ENCODE measurements at places on chromosomes 5 and 9. TPM values are rescaled to one million over a fixed set of nuclear protein-coding genes. Genes with fewer than 3 reads are reported as not detected.

DNA sequence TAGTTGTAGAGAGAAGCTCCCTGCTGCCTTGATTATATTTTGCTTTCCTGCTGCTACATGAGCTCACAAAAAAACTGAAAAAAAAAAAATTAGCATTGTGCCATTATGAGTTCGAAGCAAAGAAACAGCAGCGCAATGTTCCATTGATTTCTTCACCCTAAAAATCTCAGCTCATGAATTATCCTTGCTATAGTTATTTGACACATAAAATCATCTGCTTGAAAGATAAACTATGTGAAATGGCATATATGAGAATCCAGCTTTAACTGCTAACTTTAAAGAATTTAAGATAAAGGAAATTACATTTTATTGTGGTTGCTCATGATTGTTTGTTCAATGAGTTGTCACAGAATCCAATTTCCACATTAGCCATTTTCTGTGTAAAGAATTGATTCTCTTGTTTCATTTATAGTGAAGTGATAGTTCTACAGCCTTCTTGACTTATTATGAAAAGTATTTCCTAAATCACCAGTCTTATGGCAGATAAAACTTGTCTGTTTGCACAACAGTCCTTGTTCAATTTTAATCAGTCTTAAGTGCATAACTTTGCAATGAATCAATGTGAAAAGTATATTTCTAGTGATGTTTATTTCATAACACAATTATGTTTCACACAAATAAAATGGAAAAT is 1275.0 kb upstream of the CDH9 start:
- no peaks in the 10 kb centered on the region for H3K27me3 ChIP-seq
- H3K27ac ChIP-seq, result no peak overlapping the region
- H3K36me3 ChIP-seq, result no peaks in the 10 kb centered on the region
- H3K4me3 ChIP-seq, result no peak overlapping the region
- no peak for DNase-seq

Gene TPM2
- total RNA-seq, result 278 TPM

Gene SLC22A5
- total RNA-seq, result 9.9 TPM

Gene LCN15
- total RNA-seq, result 0.76 TPM

DNA sequence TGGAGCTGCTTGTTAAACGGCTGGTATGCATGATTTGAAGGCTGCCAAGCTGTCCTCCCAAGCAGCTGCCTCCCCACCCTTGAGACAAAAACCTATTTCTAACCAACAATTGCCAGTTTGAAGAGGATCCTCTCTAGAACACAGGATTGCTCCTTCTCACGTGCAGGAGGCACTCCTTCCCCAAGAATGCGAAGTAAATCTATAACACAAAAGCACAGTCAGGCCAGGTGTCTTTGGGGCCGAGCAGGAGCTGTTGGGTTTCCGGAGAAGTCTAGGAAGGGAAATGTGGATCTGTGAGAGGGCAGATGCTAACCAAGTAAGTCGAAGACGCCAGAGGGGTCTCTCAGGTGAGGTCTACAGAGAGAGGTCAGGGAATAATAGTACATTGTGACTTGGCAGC is 35.4 kb upstream of the GNPDA1 start:
- no peak overlapping the region for H3K27ac ChIP-seq
- no peaks in the 10 kb centered on the region for H3K27me3 ChIP-seq
- H3K4me3 ChIP-seq, result no peak overlapping the region
- no peaks in the 10 kb centered on the region for H3K36me3 ChIP-seq
- H3K4me1 ChIP-seq, result peaks cover 4% of the 10 kb centered on the region

DNA sequence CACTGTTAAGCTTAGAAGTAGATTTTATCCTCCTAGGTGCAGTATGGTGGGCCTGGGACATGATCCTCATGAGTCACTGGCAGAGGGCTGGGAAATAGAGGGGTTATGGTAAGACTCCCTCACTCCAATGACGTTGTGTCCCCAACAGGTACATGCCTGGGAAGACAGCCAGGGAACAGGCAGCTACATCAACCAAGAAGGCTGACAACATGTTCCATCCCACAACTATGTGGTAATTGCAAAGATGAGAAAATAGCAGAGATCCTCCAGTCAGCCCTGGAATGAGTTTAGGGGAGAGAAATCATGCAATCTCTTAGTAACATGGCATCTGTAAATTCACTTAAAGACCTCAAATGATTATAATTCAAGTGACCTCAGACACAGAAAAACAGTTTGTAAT is 114.4 kb upstream of the LIFR start:
- no peaks in the 10 kb centered on the region for H3K27me3 ChIP-seq
- H3K4me1 ChIP-seq, result no peaks in the 10 kb centered on the region
- H3K36me3 ChIP-seq, result no peaks in the 10 kb centered on the region
- DNase-seq, result no peak

DNA sequence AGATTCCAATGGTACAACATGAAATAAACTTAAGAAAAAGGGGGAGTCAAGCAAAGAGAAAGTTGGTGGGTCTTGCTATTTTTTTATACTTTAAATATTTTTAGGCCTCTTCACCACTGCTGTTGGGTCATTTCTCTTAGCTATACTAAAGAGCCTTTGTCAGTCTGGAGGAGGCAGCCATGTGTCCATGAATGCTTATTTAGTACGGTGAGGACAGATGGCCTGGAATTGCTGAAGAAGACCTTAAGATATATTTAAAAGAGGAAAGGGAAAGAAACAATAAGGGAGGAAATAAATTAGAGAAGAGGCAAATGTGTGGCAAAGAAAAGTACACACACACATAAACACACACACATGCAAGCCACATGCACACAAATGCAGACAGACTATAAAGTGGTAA is 560.5 kb upstream of the MEF2C start:
- no peak for DNase-seq
- H3K4me3 ChIP-seq, result no peak overlapping the region
- no peaks in the 10 kb centered on the region for H3K36me3 ChIP-seq
- no peak overlapping the region for H3K27ac ChIP-seq

Gene NRARP
- 22.2 TPM for total RNA-seq

GRCh38 chr9:36170531-36170930 is 1.3 kb downstream of the CCIN start:
- H3K36me3 ChIP-seq, result no peaks in the 10 kb centered on the region
- peaks cover 8% of the 10 kb centered on the region for H3K4me1 ChIP-seq
- H3K27me3 ChIP-seq, result no peaks in the 10 kb centered on the region
- no peak overlapping the region for H3K4me3 ChIP-seq
- DNase-seq, result no peak
- H3K27ac ChIP-seq, result no peak overlapping the region
